Activated naive CD4-positive, alpha-beta T cell treated with anti-CD3 and anti-CD28 coated beads, Interleukin-2, amount 50 U/mL, for 72 hours (primary cell): ENCODE measurements at places on chromosomes 2 and 18. TPM values are rescaled to one million over a fixed set of nuclear protein-coding genes. Genes with fewer than 3 reads are reported as not detected.

The TXNDC2 gene
- not detected for total RNA-seq

The HOXD13 gene
- not detected for total RNA-seq

The NAPG gene
- total RNA-seq: 31.2 TPM

The LIPG gene
- total RNA-seq: 0.60 TPM

The RESP18 gene
- not detected for total RNA-seq

The CD226 gene
- 42.4 TPM for total RNA-seq
